SHP77 treated with DMSO at 0.1 percent for 48 hours (cell line): ENCODE measurements at places on chromosomes 2 and 18.

DNA sequence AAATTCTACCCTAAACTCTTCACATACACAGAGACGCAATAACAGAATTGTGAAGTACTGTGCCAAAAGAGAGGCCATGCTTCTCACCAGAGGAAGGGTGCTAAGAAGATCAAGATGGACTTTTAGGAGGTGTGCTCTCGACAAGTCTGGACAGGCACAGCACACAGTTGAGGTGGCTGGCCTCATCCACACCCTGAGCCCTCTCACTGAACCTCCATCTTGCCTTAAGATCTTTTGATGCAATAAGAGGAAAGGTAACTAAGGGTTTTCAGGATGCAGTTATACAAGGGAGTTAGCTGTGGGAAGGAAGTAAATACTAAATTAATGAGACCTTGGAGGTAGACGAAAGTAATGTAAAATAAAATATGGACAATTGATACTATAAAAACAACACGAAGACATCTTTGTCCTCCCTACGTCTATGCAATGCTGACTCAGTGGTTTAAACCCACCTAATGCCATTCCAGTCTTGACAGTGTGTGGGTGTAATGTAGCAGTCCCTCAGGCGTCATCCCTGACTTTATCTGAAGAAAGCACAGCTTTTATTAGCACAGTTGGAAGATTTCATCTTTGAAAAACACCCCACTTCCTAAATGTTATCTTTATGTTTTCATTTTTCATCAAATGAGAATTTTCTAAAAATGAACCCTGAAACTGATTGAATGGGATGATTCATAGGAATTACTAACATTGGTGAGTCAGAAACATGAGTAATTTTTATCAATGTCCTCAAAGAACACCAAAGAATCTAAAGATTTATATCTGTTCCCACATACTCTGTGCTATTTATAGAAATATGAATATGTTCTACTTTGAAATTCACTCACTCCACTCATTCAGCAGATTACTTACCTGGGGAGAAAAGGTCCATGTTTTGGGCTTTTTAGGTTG lies 34.0 kb upstream of the MALL start:
- DNase-seq: no peak

DNA sequence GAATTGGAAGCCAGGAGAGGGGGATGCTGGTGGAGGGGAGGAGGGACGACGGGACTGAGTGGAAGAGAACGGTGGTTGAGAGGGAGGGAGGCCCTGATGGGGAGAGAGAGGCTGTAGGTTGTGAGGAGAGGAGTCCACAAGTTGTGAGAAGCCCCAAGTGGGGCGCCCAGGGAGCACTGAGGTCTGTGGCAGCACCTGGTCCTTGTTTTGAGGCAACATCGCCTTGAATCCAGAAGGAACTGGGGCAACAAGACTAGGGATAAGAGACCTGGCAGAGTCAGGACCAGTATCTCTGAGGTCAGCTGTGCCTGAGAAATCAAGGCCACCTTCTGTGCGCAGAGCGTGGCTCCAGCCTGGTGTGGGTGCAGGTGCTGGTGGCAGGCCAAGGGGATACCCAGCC lies 1.1 kb downstream of the PRR30 start:
- DNase-seq: no peak

DNA sequence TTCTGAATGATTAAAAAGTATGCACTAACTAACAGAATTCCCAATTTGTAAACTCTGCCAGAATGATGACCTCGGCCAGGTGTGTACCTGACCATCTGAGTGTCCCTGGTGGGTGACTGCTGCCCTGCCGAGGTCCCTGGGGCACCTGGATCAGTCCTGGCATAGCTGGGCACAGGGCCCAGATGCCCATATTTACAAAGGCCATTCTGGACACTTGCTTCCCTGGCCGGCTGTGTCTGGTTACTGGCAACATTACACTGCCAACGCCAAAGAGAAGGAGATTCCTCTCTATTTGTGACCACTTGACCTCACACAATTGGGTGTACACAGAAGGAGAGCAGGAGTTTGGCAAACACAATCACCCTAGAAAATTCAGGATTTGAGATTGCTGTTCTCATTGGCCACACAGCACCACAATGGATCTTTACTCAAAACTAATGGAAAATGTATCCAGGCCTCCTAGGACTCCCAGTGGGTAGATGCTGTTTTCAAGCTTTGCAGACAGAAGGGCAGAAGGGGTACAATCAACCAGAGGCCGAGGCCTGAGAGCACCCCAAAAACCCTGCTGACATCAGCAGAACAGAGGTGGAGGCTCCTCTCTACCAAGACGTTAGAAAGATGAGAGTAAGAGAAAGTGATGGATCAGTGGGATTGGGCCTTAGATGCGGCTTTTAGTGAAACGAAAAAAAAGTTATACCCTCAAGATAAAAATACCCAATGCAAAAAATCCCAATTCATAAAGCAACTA lies 58.3 kb upstream of the PXDN start:
- DNase-seq: no peak

DNA sequence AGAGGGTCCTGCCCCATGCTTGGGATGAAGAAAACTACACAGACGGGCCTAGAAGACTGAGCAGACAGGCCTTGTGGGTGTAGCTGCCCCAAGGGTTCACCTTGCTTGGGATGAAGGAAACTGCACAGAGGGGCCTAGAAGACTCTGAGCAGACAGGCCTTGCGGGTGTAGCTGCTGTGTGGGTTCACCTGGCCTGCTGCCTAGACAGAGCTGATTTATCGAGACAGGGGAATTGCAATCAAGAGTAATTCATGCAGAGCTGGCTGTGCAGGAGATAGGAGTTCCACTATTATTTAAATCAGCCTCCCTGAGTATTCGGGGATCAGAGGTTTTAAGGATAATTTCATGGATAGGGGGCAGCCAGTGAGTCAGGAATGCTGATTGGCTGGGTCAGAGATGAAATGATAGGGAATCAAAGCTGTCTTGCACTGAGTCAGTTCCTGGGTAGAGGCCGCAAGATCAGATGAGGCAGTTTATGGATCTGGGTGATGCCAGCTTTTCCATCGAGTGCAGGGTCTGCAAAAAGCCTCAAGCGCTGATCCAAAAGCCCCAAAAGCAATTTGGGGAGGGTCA lies 341.4 kb downstream of the GALR1 start:
- DNase-seq: no peak

- no peak for DNase-seq
Observed at GRCh38 chr2:142038826-142039225, 92.0 kb downstream of the LRP1B start.

DNA sequence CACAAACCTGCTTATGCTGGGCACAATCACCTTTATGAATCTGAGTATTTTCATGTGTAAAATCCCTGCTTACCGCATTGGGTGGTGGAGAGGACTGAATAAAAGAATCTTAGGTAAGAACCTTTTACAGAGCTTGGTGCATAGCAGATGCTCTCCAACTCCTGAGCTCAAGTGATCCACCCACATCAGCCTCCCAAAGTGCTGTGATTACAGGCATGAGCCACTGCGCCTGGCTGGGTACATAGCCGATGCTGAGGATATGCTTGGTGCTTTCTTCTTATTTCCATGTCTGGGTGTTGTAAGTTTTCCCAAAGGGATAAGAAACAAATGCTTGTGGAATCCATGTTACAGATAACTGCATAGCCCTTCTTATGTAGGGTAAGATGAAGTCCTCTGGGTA lies 244.3 kb upstream of the PXDN start:
- no peak for DNase-seq

GRCh38 chr2:9535177-9535576 lies 20.5 kb downstream of the ADAM17 start:
- DNase-seq: no peak

GRCh38 chr2:64179582-64180321 lies 35.5 kb upstream of the PELI1 start:
- no peak for DNase-seq

- no peak for DNase-seq
Observed at GRCh38 chr2:175929850-175930249, 72.2 kb downstream of the LNPK start.

- DNase-seq: no peak
Observed at GRCh38 chr18:62572456-62572855, 49.6 kb downstream of the ZCCHC2 start.

DNA sequence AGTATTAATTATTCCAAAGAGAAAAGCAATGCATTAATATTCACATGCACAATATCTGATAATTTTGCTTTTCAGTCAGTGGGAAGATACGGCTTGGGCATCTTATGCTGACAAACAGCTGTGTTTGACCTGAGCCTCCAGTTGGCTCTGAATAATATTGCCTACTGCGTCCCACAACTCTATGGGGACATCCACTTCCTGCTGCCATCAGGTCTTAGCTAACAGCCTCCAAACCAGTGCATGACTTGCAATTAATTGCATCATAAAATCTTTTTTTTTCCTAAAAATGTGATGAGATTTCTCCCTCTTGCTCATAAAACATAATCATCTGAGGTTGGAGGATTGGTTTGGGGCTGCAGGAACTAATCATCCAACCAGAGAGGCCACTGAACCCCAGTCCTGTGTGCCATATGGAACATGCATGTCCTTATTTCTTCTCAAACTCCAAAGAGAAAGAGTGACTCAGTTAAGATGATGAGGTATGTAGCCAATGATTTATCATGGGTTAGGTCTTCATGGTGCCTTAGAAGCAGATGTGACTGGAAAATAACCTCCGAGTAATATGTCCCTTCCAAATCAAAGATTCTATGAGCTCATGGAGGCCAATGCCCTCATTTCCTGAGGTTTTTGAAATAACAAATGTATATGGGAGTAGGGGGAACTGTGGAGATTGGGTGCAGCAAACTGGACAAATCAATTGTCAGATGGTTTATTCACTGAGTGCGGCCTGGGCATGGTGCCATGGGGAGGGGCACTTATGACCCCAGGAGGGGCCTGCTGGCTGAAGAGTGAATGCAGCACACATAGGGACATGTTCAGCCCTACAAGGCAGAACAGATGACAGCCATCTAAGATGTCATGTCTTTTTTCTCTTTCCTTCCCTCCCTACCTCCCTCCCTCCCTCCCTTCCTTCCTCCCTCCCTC lies 39.4 kb downstream of the EDAR start:
- no peak for DNase-seq

DNA sequence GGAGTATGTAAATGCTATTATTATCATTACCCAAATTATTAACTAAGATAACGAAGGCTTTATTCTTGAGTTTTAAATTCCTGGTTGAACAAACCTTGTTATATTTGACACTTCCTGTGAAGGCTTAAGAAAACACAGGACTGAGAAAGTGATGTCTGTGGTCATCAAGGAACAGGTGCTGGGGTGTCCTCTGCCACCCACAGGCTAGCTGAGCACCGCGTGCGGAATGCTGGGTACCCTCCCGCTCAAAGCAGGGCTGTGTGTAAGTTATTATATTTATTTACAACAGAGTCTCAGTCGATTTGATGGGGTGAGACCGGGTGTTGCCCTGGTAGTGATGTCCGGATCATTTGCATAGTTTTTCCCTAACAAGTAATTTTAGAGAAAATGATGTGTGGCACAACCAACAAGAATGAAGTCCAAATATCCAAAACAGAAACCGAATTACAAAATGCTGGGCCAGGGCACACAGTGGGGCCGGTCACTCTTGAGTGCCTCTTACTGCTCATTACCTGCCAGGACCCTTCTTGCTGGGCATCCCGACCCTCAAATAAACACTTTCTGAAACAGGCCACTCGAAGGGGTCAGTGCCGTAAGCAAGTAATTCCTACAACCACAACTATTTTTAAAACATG lies 49.2 kb downstream of the TMEM18 start:
- DNase-seq: no peak

- no peak for DNase-seq
Observed at GRCh38 chr2:144983107-144983506, 463.2 kb upstream of the ZEB2 start.
